Daoy (cell line): ENCODE measurements at places on chromosomes 7 and 10. TPM values are rescaled to one million over a fixed set of nuclear protein-coding genes. Genes with fewer than 3 reads are reported as not detected.

DNA sequence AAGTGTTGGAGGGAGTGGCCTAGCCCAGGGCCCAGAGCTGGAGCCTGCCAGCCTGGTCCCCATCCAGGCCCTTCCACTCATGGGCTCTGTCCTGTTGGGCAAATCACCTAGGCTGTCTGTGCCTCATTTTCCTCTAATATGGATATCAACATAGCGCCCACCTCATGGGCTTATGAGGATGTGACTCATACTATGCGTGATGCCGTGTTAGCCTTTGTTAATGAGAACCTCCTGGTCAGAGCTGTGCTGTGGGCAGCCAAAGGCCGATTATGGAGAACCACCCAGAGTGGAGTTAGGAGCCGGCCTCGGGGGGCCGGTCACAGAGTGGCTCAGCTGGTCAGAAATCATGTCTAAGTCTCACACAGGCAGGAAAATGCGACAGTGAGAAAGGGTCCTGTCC is 306.4 kb downstream of the PAXIP1 start:
- DNase-seq: peak; percentile 47

Gene RELN
- 1.7 and 2.4 TPM in 2 replicates for total RNA-seq

Gene TAS2R4
- total RNA-seq: 0.18 and 0.69 TPM in 2 replicates

- peak; percentile 43 for DNase-seq
Observed at GRCh38 chr10:96043893-96044715, 721 bp downstream of the CCNJ start.
